ENCODE measurements at places on chromosomes 4 and X. TPM values are rescaled to one million over a fixed set of nuclear protein-coding genes. Genes with fewer than 3 reads are reported as not detected.

The HTATSF1 gene
- 88.4 TPM for polyA plus RNA-seq

The GPC4 gene
- 54.8 TPM for polyA plus RNA-seq

The CASK gene
- 27.9 TPM for polyA plus RNA-seq

The CSAG2 gene
- not detected for polyA plus RNA-seq

The YY2 gene
- 5.1 TPM for polyA plus RNA-seq

The LINC00632 gene
- polyA plus RNA-seq, result 24.4 TPM

The NOX1 gene
- polyA plus RNA-seq, result 0.75 TPM

The CENPVL1 gene
- polyA plus RNA-seq, result not detected

The PPID gene
- 65.0 TPM for polyA plus RNA-seq

The CDKL2 gene
- 5.5 TPM for polyA plus RNA-seq

The RNF128 gene
- polyA plus RNA-seq, result 1.3 TPM

The STPG2 gene
- 0.32 TPM for polyA plus RNA-seq

The SH3TC1 gene
- 20.3 TPM for polyA plus RNA-seq

The GAB3 gene
- 6.8 TPM for polyA plus RNA-seq

The AR gene
- polyA plus RNA-seq, result 8.6 TPM

The CXCL10 gene
- 2.5 TPM for polyA plus RNA-seq

The SOWAHD gene
- polyA plus RNA-seq, result 0.40 TPM

The OTC gene
- 0.29 TPM for polyA plus RNA-seq

The MAP3K15 gene
- 1.8 TPM for polyA plus RNA-seq

The TIGD4 gene
- polyA plus RNA-seq, result 1.6 TPM

The GAR1 gene
- 36.1 TPM for polyA plus RNA-seq

The FAT1 gene
- 185 TPM for polyA plus RNA-seq

Data from right lung (tissue), 10 donors.